ENCODE measurements at places on chromosomes 13 and 19. TPM values are rescaled to one million over a fixed set of nuclear protein-coding genes. Genes with fewer than 3 reads are reported as not detected.

The HPN gene
- not detected for total RNA-seq

The ATXN8OS gene
- not detected for total RNA-seq

DNA sequence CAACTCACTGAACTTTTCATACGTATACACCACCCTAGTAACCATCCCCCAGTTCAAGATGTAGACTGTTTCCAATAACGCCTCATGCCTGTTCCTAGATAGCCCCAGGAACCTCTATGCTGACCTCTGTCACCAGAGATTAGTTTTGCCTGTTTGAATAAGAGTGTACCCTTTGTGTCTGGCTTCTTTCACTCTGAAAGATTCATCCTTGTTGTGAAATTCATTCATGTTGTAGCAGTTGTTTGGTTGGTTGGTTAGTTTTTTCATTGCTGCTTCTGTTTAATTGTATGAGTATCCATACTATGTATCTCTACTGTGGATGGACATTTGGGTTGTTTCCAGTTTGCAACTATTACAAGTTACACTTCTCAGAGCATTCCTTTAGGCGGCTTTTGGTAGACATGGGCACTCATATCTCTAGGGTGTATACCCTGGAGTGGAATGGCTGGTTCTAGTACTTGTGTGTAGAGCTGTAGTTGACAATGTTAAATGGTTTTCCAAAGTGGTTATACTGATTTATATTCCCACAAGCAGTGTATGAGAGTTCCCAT, 1.6 kb downstream of the RNASEH2B start:
- DNase-seq: no peak

DNA sequence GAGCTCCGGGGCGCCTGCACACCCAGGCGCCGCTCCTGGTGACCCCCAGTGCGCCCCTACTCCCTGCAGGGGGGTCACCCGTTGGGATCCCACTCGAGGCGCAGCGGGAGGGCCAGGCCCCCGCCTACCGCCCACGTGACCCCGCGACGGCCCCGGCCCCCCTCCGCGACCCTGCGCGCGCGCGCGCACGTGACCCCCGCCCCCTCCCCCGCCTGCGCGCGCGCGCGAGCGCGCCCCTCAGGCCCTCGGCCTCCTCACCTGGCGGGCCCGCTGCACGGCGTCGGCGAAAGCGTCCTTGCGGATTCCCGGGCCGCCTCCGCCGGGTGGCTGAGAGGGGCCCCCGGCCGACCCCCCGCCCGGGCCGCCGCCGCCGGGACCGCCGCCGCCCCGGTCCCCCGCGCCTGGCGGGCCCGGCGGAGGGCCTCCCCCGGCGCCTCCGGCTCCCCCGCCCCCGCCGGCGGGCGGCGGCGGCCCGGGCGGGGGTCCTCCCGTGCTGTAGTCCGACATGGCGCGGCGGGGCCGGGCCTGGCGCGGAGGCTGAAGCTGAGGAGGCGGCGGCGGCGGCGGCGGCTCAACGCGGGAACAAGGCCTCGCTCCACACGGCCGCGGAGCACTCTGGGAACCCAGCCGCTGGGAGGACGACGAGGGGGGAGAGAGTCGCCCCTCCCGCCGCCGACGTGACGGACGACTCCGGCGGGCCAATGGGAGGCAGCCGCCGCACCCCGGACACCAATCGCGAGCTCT, at the start of gene KHSRP:
TSS of gene KHSRP (minus strand) at position 617 of the 744 bp plus-strand sequence. CDS start at position 507, 110 bp downstream.
- no peak for DNase-seq

The DHRS12 gene
- 3.9 TPM for total RNA-seq

GRCh38 chr13:30618186-30618929, 638 bp downstream of the USPL1 start:
- no peak for DNase-seq

The GPC5 gene
- total RNA-seq: not detected

The CLEC11A gene
- 4.0 TPM for total RNA-seq

DNA sequence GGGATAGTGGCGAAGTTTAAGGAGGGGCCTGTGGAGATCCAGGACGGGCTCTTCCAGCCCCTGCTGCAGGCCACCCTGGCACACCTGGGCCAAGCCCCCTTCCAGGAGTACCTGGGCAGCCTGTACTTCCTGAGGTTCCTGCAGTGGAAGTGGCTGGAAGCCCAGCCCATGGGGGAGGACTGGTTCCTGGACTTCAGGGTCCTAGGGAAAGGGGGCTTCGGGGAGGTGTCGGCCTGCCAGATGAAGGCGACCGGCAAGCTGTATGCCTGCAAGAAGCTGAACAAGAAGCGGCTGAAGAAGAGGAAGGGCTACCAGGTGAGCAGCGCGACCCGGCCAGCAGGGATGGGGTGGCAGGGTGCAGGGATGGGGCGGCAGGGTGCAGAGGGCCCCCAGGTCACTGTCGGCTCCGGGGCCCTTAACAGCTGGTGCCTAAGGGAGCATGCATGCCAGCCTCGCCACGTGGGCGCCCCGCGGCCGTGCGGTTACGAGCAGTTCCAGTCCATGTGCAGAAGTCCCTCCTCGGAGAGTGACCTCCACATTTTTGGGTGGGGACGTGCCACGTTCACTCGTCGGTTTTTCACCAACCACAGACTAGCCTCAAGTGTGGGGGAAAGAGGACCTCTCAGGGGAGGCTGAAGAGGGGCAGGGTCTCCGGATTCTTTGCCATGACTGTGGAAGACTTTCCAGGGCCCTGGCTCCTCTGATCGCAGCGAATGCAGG, 912 bp downstream of the GRK1 start:
- DNase-seq: no peak

DNA sequence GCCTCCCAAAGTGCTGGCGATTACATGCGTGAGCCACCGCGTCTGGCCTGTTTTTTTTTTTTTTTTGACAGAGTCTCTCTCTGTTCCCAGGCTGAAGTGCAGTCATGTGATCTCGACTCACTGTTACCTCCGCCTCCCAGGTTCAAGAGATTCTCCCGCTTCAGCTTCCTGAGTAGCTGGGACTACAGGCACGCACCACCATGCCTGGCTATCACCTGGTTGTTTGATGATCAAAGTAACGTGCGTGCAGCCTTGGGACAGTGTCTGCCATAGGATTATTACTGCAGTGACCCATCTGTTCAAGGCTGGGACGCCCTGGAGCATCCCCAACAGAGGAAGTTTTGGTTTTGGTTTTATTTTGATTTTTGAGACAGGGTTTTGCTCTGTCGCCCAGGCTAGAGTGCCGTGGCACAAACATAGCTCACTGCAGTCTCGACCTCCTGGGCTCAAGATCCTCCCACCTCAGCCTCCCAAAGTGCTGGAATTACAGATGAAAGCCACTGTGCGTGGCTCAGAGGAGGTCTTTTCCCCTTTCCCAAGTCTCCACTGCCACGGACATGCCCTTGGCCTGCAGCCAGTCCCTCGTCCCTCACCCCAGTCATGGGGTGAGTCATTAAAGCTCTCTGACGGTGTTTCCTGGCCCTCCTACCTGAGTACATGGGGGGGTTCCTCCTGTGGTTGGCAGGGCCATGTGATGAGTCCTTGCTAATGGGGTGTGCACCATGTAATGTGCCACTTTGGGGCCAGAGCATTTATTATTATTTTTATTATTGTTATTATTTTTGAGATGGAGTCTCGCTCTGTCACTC, 65.6 kb downstream of the IER2 start:
- no peak for DNase-seq

- no peak for DNase-seq
Observed at GRCh38 chr19:5420953-5421352, 34.3 kb upstream of the ZNRF4 start.

All from pulmonary artery endothelial cell (primary cell).